ENCODE measurements at places on chromosomes 3 and 15.
A peak's percentile ranks its signal among the peaks of the same experiment; 100 is the strongest.

- peak; percentile 55 for DNase-seq
Measured at GRCh38 chr3:50662408-50662807, 12.3 kb upstream of the DOCK3 start.

GRCh38 chr3:154602241-154602640 lies 172.3 kb upstream of the GPR149 start:
- DNase-seq, result no peak

GRCh38 chr3:39990532-39990931 lies 181.1 kb downstream of the MYRIP start:
- no peak for DNase-seq

- no peak for DNase-seq
Measured at GRCh38 chr3:14583548-14584091, 43.5 kb upstream of the GRIP2 start.

DNA sequence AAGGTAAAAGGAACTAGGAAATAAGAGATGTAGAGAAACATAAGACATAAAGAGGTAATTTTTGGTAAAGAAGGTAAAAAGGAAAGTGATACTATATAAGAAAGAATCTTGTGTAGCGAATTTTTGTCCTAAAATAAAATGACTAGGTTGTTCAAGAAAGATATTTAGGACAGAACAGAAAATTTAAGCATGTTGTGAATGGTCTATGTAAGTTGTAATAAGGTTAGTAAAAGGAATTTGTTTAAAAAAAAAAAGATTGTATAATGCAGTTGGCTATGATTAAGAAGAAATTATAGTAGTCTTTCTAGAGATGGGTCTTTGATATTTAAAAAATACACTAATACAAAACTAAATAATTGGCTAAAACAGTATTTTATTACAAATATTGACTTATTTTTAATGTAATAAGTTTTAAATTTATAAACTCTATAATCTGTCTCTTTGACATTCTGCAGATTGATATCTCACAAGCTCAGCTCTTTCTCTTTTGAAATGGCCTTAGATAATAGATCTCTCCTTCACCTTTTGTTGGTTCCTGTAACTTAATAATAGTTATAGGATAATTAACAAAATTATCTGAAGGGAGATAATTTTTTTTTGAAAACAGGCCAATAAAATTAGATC lies 3.7 kb upstream of the SLC41A3 start:
- DNase-seq, result no peak

DNA sequence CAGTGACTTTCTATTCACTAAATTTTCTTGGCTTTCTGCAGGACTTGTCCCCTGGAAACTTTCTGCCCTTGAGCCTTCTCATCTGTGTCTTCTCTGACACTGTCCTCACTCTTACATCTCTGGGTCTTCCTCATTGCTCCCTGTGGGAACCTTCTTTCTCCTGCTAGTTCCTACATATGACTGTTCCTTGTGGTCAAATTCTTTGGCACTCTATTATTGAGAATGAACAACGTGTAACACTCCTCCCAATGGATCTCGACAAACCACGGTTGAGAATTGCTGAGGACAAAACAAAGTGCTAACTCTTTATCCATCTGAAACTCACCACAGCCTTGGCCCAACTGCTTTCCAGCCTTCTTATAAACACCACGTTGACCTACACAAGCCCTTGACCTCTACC lies 3.5 kb upstream of the FAM81A start:
- no peak for DNase-seq

- no peak for DNase-seq
Measured at GRCh38 chr3:183172051-183172639, 9.6 kb upstream of the LAMP3 start.

All from coronary artery (tissue), 2 donors.